ENCODE measurements at places on chromosomes 4 and X. TPM values are rescaled to one million over a fixed set of nuclear protein-coding genes. Genes with fewer than 3 reads are reported as not detected.

JADE3 gene
- total RNA-seq, result 18.8 TPM

APLN gene
- 1.2 TPM for total RNA-seq

MAGT1 gene
- total RNA-seq, result 41.0 TPM

PPARGC1A gene
- 2.8 TPM for total RNA-seq

DNA sequence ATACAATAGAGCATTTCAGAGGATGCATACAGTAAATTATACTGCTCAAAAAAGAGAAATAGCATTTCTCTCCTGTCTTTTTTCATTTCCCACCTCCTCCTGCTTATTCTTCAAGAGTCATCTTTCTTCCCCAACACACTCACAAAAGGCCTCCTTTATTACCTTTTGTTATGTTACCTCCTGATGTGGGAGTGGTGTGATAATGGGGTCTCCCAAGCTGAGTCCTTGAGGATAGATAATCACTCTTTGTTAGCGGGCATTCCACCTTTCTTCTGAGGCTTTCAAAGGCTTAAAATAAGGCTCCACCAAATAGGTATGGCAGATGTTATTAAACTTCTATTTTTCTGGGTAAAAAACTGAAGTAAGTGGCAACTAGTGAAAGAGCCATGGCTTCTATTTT, 159.8 kb downstream of the CPEB2 start:
- DNase-seq, result no peak

- no peak for DNase-seq
Measured at GRCh38 chrX:119132961-119133360, 5.3 kb upstream of the KIAA1210 start.

All from neural crest cell (in vitro differentiated cells).